Epithelial cell of proximal tubule (primary cell): ENCODE measurements at places on chromosomes 3 and 15.
A peak's percentile ranks its signal among the peaks of the same experiment; 100 is the strongest.

- peak; percentile 38 for DNase-seq
Observed at GRCh38 chr3:151227807-151228665, 25.0 kb upstream of the GPR171 start.

DNA sequence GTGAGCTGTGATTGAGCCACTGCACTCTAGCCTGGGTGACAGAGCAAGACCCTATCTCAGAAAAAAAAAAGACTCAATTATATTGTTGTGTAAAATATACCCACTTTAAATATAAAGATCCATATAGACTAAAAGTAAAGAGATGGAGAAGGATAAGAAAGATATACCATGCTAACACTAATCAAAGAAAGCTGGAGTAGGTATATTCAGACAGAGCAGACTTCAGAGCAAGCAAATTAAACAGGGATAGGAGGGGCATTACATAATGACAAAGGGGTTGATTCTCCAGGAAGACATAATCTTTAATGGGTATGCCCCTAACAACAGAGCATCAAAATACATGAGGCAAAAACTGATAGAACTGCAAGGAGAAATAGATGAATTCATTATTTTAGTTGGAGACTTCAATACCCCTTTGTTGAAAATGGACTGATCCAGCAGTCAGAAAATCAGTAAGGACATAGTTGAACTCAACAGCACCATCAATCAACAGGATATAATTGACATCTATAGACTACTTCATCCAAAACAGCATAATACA is 31.1 kb upstream of the RNU6-1 start:
- no peak for DNase-seq

- DNase-seq, result no peak
Observed at GRCh38 chr3:110272525-110272924, 799.1 kb upstream of the NECTIN3 start.

DNA sequence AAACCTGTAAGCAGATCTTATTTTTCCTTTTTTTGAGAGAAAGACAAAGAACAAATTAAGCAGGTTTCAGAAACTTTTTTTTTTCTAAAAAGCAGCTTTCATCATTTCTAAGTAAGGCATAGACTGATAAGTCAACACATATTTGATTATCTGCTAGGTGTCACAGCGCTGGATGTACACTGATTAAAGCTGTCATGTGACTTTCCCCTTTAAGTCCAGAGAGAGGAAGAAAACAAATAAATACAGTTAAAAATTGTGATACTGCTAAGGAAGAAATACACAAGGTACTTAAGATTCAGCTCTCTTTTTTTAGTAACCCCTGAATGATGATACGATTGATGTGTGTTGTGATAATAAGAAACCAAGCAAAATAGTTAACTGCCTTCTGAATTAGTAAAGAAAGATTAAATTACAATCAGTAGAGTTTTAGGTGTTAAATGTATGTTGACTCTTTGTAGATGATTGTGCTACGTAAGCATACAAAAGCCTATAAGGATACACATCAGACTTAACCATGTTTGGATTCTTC is 2.8 kb downstream of the GLCE start:
- no peak for DNase-seq

DNA sequence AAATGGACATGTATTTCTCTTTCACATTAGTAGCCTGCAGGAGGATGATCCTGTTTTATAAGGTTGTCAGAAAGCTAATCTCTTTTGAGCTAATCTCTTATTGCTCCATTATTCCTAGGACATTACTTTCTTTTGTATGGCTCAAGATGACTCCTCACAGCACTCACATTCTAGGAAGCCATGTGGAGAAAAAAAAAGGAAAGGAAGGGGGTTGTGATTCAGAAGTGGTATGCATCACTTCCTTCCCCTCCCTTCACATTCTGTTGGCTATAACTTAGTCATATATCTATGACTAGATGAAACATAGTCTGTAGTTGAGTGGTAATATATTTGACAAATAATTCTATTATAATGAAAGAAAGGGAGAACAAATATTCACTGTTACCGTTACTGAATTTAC is 168.8 kb upstream of the TTC14 start:
- no peak for DNase-seq

DNA sequence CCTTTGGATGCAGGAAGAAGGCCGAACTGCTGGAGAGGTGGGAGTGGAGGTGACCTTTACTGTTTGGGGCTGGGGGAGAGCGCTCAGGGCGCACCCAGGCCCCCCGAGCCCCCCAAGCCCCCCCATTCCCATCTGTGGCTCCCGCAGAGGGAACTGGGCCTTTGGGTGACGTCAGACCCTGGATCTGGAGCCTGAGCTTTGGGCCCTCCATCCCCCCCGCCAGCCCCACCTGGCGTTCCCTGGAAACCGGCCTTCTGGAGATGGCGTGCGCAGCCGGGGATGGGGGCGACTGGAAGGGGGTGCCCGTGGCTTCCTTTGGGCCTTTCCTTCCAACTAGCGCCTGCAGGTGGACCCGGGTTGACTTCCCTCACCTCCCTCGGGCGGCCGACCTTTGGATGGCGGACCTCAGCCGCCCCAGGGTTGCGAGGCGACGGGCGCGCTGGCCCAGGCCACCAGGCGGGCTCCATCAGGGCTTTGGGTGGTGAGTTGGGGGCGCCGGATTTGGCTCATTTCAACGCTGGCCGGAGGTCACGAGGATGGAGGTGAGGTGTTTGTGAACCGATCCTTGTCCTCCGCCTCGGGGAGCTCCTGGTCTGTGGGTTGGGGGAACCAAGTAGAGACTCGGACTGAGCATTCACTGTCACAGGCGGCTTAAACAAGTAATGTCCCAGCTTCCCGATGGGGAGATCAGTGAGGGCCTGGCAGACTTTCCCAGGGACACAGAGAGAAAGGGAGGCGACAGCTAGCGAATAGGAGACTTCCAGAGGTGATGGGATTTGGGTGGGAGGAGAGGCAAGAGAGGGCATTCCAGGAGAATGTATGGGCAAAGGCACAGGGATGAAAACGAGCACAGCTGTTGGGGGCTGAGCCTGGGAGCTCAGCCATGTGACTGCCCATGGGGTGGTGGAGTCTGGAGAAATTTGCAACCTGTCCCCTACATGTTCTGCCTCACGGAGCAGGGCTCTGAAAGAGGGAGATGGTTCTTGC is 709 bp downstream of the SCAMP5 start:
- no peak for DNase-seq

GRCh38 chr3:192188218-192188835 is 539.0 kb downstream of the FGF12 start:
- no peak for DNase-seq

- DNase-seq, result no peak
Observed at GRCh38 chr3:194475978-194476377, 10.8 kb downstream of the ATP13A3 start.

DNA sequence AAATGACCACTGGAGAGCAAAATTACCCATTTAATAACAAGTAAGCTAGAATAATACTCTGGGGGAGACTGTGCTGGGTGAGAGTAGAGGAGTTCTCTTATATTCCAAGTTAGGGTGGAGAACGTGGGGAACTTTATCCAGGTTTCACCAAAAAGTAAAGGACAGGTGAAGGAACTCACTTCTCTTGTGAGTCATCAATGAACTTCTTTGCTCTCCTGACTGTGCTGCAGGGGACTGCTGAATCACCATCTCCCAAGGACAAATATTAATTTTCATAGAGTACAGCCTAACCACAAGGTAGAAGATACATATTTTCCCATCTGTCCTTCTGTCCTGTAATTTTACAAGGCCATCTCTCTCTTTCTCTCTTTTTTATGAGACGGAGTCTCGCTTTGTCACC is 8.3 kb upstream of the PDCD6IP start:
- no peak for DNase-seq

DNA sequence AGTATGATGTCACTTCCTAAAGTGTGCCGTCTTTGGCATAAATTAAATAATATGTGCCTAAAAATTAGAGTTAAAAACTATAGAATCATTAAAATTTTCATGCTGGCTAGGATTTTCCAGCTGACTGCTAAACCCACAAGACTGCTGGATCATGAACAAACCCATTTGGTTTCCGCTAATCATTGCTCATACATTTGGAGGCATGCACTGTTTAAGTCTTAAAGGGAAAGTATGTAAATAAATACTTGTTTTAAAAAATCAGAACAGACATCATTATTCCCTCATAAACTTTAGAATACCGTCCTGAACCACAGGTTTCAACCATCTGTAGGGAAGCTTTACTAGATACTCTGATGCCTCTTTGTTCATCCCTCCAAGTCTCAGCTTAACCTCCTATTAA is 26.5 kb downstream of the ATP6V1A start:
- DNase-seq, result no peak

- DNase-seq, result no peak
Observed at GRCh38 chr3:23764407-23764806, 41.3 kb upstream of the UBE2E1 start.

DNA sequence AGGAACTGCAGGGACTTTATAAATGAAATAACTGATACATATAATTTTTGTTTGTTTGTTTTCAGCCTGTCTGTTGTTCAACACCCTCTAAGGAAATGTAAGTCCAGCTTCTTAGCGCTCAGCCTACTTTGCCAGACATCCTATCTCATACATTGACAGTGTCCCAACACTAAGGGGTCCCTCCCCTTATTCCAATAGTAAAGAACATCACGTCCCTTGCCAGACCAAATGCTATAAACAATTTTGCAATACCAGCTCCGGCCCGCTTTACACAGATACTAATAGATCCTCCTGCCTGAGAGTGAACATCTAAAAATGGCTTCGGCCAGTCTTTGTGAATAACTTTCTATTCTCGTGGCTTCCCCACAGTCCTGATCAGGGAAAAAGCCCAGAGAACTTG is 4.5 kb upstream of the TAFA4 start:
- DNase-seq, result no peak

DNA sequence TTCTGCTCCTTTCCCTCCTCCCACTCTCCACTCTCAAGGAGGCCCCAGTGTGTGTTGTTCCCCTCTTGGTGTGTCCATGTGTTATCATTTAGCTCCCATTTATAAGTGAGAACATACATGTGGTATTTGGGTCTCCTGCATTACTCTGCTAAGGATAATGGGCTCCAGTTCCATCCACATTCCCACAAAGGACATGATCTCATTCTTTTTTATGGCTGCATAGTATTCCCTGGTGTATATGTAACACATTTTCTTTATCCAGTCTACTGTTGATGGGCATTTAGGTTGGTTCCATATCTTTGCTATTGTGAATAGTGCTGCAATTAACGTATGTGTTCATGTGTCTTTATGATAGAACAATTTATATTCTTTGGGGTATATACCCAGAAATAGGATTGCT is 144.0 kb upstream of the MEF2A start:
- no peak for DNase-seq

GRCh38 chr3:168030577-168030976 is 65.1 kb downstream of the GOLIM4 start:
- no peak for DNase-seq

DNA sequence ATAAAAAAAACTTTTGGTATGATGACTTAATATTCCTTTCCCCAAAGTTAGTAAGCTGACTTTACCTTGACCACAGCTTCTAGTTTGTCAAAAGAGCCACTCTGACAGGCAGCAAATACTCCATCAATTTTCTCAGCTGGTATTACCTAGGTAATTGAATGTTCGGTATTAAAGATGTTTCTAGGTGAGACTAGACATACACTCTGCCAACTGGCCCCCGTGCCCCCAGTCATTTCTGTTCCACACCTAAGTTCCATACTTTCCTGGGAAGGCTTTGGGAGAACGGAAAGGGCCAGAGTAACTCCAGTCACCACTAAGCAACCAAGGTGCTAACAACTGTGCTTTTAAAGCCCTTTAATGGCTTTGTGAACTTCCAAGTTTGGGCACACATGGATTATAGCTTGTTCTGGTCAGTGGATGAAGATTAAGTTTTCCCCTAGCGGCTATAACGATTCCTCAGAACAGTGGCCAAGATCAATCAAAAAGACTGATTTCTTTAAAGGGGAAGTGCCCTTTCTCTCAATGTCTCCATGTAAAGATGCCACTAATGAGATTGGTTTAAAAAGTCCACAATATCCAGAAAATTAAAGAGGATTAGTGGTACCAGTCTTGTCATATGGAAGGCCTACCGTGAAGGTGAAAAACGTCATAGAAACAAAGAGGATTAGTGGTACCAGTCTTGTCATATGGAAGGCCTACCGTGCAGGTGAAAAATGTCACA is 7.0 kb downstream of the EIF4A2 start:
- no peak for DNase-seq

GRCh38 chr3:32354362-32354778 is 37.3 kb upstream of the CMTM7 start:
- no peak for DNase-seq

DNA sequence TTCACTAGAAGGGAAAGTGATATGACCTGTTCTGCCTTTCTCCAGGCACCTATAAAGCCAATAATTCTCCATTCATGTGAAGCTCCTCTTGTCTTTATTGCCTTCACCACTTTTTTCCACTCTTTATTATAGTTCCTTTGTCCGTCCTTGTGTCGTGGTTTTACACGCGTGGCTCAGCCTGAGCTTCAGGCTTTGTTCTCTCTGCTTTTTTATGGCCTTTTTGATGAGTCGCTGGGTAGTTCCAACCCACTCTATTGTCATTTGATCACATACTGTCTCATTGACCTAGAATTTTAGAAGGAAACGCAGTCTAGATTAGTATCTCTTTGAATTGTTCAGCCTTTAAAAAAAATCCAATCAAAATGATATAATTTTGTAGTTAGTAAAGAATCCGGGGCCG is 403.2 kb downstream of the PTPRG start:
- DNase-seq, result no peak

- DNase-seq, result no peak
Observed at GRCh38 chr3:117916839-117917238, 1117.8 kb downstream of the IGSF11 start.

DNA sequence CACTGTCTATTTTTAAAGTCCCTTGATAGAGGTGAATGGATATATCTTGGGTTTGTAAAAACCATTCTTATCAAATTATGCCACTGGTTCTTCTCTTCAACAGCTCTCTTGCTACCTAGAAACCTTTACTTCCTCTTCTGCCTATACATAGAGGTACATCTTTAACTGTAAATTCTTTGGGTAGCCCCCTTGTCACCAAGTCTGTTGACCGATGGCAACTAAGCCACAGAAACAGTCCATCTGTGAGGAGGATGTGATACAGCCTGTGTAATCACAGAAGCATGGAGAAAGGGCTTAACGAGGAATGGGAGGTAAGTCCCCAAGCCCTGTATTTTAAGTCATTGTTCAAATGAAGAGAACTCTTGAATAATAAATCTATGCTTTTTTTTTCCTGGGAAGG is 246.5 kb upstream of the MDFIC2 start:
- no peak for DNase-seq

GRCh38 chr3:98875535-98875934 is 26.0 kb downstream of the DCBLD2 start:
- DNase-seq, result no peak

- DNase-seq, result no peak
Observed at GRCh38 chr15:72690938-72691337, 4.9 kb downstream of the BBS4 start.

DNA sequence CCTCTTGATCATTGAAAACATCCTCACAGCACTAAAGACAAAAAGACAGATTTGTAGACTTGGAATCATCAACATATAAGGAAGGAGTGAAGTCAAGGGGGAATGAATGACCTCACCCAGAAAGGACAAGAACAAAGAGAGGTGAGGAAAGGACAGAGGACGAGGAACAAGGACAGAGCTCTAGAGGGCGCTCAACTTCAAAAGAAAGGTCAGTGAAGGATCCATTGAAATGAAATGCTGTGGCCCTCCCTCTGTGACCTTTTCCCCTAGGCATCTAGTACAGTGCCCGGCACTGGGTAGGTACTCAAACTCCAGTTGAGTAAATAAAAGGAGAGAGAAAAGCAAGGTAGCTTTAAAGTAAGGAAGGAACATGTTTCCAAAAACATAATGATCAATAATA is 2.6 kb downstream of the ATP8B4 start:
- no peak for DNase-seq
